ENCODE measurements at places on chromosomes 7 and 10. TPM values are rescaled to one million over a fixed set of nuclear protein-coding genes. Genes with fewer than 3 reads are reported as not detected.

The IFIT1 gene
- polyA plus RNA-seq = 5.4 TPM

The GNAI1 gene
- 6.1 TPM for polyA plus RNA-seq

The SYT15B gene
- 0.45 TPM for polyA plus RNA-seq

The CPA1 gene
- polyA plus RNA-seq = 12,264 TPM

The EEPD1 gene
- polyA plus RNA-seq = 9.1 TPM

The SAP25 gene
- polyA plus RNA-seq = 4.3 TPM

The WIPF3 gene
- 0.93 TPM for polyA plus RNA-seq

The TAS2R4 gene
- polyA plus RNA-seq = 0.10 TPM

The C10orf105 gene
- polyA plus RNA-seq = 0.19 TPM

The ZNF853 gene
- 2.0 TPM for polyA plus RNA-seq

The AGAP5 gene
- polyA plus RNA-seq = 4.3 TPM

The ZNF316 gene
- 11.1 TPM for polyA plus RNA-seq

The UCMA gene
- polyA plus RNA-seq = not detected

The AEBP1 gene
- polyA plus RNA-seq = 65.6 TPM

The SEPTIN7 gene
- 286 TPM for polyA plus RNA-seq

The FOXI2 gene
- not detected for polyA plus RNA-seq

The C10orf62 gene
- polyA plus RNA-seq = not detected

The CALY gene
- polyA plus RNA-seq = not detected

The GLI3 gene
- 6.5 TPM for polyA plus RNA-seq

The MMD2 gene
- polyA plus RNA-seq = not detected

The PPP1R3C gene
- 2.9 TPM for polyA plus RNA-seq

The ZNF804B gene
- polyA plus RNA-seq = not detected

The ZNF117 gene
- polyA plus RNA-seq = 26.5 TPM

The CPN1 gene
- not detected for polyA plus RNA-seq

The OSBPL3 gene
- 0.71 TPM for polyA plus RNA-seq

The ECHDC3 gene
- 49.4 TPM for polyA plus RNA-seq

The MDFIC gene
- 53.7 TPM for polyA plus RNA-seq

The SPDYE17 gene
- polyA plus RNA-seq = not detected

The EIF3B gene
- 130 TPM for polyA plus RNA-seq

The PDE1C gene
- polyA plus RNA-seq = 1.0 TPM

The FAM131B gene
- 1.2 TPM for polyA plus RNA-seq

The OGA gene
- 24.6 TPM for polyA plus RNA-seq

The POP7 gene
- polyA plus RNA-seq = 25.2 TPM

The SLC26A3 gene
- polyA plus RNA-seq = 0.05 TPM

The NXPH1 gene
- not detected for polyA plus RNA-seq

The NUPR2 gene
- 1.9 TPM for polyA plus RNA-seq

The SLK gene
- polyA plus RNA-seq = 17.1 TPM

The PNLIPRP1 gene
- polyA plus RNA-seq = 3,165 TPM

The RPS24 gene
- 7,450 TPM for polyA plus RNA-seq

The CTAGE15 gene
- polyA plus RNA-seq = 0.17 TPM

The VIPR2 gene
- 5.2 TPM for polyA plus RNA-seq

The NUDT13 gene
- 1.7 TPM for polyA plus RNA-seq

The SCRN1 gene
- 33.5 TPM for polyA plus RNA-seq

The PGAM2 gene
- 2.1 TPM for polyA plus RNA-seq

The CACNA2D1 gene
- polyA plus RNA-seq = 0.86 TPM

The SUGCT gene
- 0.75 TPM for polyA plus RNA-seq

The PFKP gene
- polyA plus RNA-seq = 9.8 TPM

The FAM241B gene
- 1.1 TPM for polyA plus RNA-seq

The CCDC172 gene
- polyA plus RNA-seq = not detected

The ANXA8L1 gene
- polyA plus RNA-seq = 0.15 TPM

The SVOPL gene
- polyA plus RNA-seq = not detected

The MLXIPL gene
- 139 TPM for polyA plus RNA-seq

The GDI2 gene
- 141 TPM for polyA plus RNA-seq

The FBXL13 gene
- 0.38 TPM for polyA plus RNA-seq

The SEMA3A gene
- 2.9 TPM for polyA plus RNA-seq

The COPS6 gene
- 117 TPM for polyA plus RNA-seq

The GPR37 gene
- polyA plus RNA-seq = 0.62 TPM

The AUTS2 gene
- 3.1 TPM for polyA plus RNA-seq
